Activated naive CD4-positive, alpha-beta T cell treated with anti-CD3 and anti-CD28 coated beads, Interleukin-2, amount 50 U/mL, for 72 hours (primary cell): ENCODE measurements at places on chromosomes 11 and 22. TPM values are rescaled to one million over a fixed set of nuclear protein-coding genes. Genes with fewer than 3 reads are reported as not detected.

DNA sequence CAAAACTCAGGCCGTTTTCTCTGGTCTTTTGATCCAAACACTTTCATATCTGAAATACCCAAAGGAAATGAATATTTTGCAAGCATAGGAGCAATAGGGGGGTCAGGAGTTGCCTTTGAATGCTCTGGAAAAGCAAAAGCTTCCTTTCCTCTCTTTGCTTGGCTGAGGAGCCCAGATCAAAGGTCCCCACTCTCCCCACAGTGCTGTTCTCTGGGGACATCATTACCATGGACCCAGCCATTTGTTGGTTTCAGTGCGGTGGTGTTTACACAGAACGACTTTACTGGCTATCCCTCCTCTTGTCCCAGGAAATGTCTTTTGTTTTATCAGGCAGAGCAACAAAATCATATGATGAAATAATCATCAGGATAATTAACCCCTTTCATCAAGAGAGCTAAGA is 1089.1 kb downstream of the TBC1D22A start:
- DNase-seq, result no peak

GRCh38 chr11:63919267-63920125 is 2.5 kb upstream of the RCOR2 start:
- DNase-seq, result no peak

DNA sequence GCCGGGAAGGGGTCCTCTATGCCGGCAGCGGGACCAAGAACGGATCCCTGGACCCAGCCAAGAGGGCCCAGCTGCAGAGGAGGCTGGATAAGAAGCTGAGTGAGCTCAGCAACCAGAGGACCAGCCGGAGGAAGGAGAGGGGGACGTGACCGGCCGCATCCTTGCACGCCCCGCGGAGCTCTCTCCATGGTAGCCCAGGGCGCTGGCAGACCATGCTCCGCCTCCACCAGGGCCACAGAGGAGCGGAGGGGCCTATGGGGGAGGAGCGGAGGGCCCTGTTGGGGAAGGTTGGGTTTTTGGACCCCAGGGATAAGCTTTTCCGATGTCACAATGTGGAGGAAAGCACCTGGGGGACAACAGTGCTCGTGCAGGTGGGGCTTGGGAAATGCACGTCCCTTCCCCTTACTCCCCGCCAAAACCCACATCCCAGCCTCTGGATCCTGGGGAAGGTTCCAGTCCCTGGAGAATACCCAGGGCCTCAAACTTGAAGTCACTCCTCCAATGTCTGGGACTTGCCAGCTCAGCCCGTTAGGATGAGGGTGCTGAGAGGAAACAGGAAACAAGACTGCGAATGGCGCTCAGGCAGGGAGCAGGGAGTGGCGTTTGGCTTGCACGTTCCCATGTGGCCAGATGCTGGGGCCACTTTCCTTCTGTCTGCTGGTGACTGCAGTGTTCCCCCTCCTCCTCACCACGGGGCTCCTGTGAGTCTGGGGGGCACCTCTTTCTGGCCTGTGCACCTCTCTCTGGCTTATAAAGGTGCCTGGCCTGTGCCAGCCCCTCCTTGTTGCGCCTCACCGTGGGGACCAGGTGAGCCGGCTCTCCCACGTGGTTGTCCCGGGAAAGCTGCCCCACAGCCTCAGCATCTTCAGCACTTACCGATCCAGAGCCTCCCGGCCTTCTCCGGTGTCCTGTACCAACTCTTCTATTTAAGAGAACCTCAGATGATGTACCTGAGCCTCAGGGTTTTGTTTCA is 36.2 kb downstream of the IGHMBP2 start:
- no peak for DNase-seq

DNA sequence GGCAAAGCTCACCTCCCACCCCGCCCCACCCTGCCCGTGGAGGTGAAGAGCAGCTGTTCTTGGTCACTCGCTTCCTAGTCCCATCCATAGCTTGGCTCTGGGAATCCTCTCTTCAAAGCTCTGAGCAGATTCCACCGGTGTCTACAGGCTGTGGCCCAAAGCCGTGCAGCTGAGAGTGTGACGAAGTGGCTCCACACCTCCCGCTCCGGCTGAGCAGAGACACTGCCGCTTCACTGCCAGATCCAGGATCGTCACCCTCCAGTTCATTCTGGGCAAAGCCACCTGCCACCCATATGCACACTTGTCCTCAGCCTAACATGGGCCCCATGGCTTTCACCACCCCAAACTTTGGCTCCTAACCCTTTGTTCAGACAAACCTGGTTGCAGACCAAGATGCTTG is 532.9 kb upstream of the B3GAT1 start:
- no peak for DNase-seq

DNA sequence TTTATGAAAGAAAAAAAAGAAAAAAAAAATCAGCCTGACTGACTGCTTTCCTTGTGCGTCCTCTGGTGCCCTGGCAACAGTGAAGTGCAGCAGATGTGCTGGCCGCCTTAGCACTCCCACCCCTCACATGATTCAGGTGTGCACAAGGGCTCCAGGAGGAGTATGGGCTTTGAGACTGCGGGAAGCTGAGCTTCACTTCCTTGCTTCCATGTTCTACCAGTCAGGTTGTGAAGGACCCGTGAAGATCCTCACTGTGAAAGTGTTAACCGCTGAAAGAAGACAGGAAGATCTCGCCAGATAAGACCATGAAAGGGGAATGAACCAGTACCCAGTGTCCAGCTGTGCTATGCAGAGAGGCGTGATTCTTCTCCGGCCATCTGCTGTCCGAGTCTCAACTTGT is 48.2 kb downstream of the HIRA start:
- DNase-seq, result no peak

DNA sequence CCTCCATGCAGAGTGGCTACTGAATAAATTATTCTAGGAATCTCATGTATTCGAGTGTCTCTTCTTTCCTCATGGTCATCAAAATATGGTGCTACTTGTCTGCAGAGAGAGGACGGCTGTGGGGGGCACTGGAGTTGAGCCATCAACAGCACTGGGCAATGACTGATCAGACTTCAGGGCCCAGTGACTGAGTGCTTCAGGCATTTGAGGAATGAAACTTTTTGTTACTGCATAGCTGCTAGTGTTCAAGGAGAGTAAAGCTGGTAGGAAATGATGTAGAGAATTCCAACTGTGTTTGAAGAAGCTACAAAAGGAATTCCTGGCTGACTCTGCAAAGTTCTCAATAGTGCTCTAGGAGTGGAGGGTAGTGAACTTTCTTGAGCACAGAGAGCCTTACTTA is 277.7 kb downstream of the CADM1 start:
- DNase-seq, result no peak

DNA sequence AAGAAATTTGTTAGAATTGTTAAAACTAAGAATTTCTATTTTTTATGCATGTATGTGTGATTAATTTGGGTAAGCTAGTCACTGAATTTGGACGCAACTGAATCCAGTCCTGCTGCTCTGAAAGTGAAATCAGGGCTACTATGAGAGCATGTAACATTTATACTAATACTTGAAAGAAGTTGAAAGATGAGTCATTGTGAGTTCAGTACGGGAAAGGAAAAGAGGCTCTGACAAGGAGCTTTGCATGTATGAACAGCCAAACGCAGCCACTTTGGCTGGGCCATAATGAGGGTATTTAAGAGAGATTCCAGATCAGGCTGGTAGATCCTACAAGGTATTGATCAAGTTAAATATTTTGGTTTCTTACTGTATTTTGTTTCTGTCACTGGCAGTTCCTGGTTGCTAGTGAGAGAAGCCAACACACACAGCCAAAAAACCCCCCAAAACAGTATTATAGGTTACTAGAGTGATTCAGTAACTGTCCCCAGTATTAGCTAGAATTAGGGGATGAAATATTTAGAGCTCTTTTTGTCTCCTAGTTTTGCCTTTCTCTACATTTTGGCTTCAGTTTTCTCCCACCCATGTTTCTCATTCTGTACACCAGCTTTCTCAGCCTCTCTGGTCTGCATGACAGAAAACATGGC is 14.1 kb downstream of the AASDHPPT start:
- no peak for DNase-seq

GRCh38 chr11:44029977-44030911 is 17.5 kb upstream of the ACCSL start:
- no peak for DNase-seq

Gene MRGPRE
- not detected for total RNA-seq

- DNase-seq, result no peak
Observed at GRCh38 chr11:63896071-63896470, 20.9 kb downstream of the RCOR2 start.

Gene PPFIA1
- total RNA-seq, result 37.9 TPM

Gene OR52D1
- total RNA-seq, result not detected

GRCh38 chr11:98771791-98772190 is 249.0 kb upstream of the CNTN5 start:
- DNase-seq, result no peak

Gene GAB4
- not detected for total RNA-seq

Gene JHY
- total RNA-seq, result 2.2 TPM

DNA sequence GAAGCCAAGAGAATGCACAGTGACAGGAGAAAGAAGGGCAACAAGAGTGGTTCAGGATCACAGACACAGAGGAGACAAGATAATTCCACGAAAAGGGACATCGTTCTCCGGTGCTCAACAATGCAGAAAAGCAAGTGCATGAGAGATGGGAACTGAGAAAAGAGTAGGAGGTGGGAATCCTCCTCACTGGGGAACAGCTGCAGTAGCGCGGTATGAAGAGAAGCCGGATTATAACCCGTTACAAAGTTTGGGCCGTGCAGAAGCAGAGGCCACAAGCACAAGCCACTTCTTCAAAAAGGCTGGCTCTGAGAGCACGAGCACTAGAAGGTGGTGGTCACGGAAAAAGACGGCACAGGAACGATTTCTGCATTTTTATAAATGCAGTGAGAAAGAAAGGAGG is 114.2 kb upstream of the BID start:
- no peak for DNase-seq

Gene SUSD2
- 0.20 TPM for total RNA-seq
